Calu3 (cell line): ENCODE measurements at places on chromosomes 1 and 21. TPM values are rescaled to one million over a fixed set of nuclear protein-coding genes. Genes with fewer than 3 reads are reported as not detected.
A peak's percentile ranks its signal among the peaks of the same experiment; 100 is the strongest.

DNA sequence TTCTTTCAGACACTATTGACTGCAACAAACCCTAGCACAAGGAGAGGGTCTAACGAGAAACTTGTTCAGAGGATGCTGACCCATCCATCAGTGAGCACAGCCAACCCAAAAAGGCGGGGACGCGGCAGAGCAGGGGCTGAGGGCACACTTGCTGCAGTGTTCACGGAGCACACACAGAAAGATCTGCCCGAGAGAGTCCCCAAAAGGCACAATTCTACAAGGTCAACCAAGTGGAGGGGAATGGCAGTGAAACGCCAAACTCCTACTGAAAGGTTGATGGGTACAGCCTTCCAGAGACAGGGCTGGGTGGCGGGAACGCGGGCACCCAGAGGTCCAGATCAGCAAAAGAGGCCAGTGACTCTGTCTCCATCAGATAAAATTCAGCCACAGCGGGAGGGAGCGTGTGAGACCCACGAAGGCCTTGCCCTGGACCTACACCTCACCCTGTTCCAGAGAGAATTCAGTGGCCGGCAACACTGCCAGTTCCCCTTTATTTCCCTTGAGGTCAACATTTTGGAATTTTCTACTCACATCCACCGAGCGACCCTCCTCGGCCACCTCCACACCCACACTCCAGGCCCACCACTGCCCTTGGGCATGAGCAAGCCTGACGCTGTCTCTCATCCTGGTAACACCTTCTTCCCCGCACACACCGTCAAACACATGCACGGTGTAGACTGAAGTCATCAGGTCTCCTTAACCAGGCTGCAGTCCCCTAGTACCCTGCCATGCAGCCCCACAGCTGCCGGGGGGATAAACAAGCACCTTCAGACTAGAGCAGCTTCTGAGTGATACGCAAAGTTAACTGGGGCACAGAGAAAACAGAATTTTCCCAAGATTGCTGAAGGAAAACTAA lies 5.5 kb downstream of the GNG4 start:
- DNase-seq: no peak

The S100A3 gene
- not detected in 2 replicates for total RNA-seq

DNA sequence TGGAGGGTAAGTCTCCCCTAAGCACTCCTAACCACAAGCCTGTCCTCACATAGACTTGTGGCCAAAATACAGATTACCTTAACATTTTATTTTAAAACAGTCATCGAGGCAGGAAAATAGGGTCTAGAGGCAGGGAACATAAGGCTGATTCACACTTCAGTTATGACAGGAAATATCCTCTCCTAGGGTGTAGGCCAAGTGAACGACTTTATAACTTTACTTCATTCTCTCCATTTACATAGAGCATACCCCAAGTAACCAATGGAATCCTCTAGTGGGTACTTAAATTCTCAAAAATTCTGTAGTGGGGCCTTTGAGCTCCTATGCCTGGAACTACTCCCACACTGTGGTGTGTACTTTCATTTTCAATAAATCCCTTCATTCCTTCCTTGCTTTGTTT lies 113.0 kb downstream of the WDR3 start:
- DNase-seq: no peak

GRCh38 chr1:26017606-26018005 lies 4.0 kb upstream of the EXTL1 start:
- DNase-seq: no peak

DNA sequence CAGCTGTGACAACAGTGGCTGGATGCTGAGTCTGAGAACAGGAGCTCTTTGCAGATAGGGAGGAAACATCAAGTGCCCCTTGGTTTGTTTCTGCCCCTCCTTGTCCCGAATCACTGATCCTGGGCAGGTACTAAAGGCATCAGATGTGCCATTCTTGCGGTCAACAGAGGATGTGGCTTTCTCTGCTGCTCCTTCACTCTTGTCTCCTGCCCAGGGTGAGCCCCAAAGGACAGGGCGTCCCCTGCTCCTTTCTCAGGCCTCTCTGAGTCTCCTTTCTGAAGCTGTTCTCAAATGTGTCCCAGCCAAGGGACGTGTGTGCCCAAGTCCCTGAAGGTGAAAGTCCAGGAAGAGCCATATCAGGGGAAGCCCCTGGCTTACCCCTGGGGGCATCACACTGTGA lies 31.7 kb downstream of the SLC37A1 start:
- DNase-seq: no peak

DNA sequence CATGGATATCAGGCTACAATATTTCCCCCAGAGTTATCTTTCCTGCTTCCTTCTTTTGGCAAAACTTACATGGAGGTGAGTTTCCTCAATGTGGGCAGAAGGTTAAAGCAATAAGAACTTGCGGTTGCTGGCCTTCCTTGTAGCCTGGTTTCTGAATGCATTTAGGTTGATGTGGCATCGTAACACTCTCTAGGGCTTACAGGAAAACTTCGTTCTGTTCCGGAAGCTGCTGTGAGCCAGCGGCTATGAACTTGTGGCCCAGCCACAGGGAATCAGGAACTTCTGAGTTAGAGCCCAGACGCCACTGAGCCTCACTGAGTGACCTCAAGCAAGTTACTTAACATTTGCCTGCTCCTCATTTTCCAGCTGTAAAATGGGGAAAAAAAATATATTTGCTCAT lies 623.4 kb upstream of the ADAMTS5 start:
- DNase-seq: no peak

The FAM163A gene
- total RNA-seq: not detected in 2 replicates

GRCh38 chr1:34529935-34530859 lies 224.7 kb upstream of the GJB5 start:
- DNase-seq: no peak

DNA sequence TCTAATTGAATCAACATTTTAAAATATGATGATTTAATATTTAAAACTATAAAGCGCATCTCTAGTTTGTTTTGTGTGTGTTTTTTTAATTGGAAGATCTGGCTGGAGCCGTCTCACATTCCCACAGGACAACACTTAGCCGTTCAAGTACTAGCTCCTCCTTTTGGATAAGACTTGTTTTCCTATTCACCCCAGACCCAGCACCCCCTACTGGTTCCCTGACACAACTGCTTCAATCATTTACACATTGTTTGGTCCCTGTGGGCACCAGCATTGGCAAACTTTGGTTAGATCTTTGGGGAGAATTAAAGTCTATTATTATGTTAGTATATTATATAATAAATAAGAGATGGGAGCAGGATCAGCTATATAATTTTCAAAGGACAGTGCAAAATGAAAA lies 34.5 kb downstream of the TYW3 start:
- DNase-seq: peak; percentile 29

The RPL11 gene
- total RNA-seq: 588 and 622 TPM in 2 replicates

- no peak for DNase-seq
These were observed 43.2 kb downstream of the GDAP2 start for GRCh38 chr1:117886101-117886795.

DNA sequence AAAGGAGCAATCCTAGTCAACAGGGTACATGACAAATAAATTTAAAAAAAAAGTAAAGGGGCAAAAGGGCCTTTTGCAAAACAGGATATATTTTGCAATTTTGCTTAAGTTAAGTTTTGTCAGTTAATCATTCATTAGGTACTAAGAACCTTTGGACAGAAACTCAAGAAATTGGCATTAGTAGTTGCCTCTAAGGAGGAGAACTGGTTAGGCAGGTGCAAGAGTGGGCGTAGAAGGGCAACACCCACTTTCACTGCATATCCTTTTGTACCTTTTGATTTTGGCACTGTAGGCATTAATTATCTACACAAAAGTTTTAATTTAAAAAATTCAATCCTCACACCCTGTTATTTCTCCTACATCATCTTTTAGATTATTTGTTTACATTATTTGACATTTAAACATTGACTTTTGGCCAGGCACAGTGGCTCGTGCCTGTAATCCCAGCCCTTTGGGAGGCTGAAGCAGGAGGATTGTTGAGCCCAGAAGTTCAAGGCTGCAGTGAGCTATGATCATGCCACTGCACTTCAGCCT lies 4.3 kb downstream of the DDAH1 start:
- DNase-seq: peak; percentile 80

GRCh38 chr1:210783925-210784324 lies 350.0 kb downstream of the KCNH1 start:
- DNase-seq: no peak

GRCh38 chr1:232648316-232648715 lies 18.4 kb upstream of the SIPA1L2 start:
- DNase-seq: no peak

The LRIF1 gene
- total RNA-seq: 17.9 and 19.8 TPM in 2 replicates

- DNase-seq: no peak
These were observed 77.1 kb upstream of the IPO9 start for GRCh38 chr1:201751872-201752271.

- no peak for DNase-seq
These were observed 5.0 kb downstream of the ARMH1 start for GRCh38 chr1:44679468-44679867.

GRCh38 chr1:51313268-51313852 lies 17.0 kb downstream of the TTC39A start:
- DNase-seq: peak; percentile 48

GRCh38 chr1:55524006-55524405 lies 308.8 kb upstream of the USP24 start:
- DNase-seq: no peak

The PLXNA2 gene
- total RNA-seq: 16.2 and 21.9 TPM in 2 replicates

DNA sequence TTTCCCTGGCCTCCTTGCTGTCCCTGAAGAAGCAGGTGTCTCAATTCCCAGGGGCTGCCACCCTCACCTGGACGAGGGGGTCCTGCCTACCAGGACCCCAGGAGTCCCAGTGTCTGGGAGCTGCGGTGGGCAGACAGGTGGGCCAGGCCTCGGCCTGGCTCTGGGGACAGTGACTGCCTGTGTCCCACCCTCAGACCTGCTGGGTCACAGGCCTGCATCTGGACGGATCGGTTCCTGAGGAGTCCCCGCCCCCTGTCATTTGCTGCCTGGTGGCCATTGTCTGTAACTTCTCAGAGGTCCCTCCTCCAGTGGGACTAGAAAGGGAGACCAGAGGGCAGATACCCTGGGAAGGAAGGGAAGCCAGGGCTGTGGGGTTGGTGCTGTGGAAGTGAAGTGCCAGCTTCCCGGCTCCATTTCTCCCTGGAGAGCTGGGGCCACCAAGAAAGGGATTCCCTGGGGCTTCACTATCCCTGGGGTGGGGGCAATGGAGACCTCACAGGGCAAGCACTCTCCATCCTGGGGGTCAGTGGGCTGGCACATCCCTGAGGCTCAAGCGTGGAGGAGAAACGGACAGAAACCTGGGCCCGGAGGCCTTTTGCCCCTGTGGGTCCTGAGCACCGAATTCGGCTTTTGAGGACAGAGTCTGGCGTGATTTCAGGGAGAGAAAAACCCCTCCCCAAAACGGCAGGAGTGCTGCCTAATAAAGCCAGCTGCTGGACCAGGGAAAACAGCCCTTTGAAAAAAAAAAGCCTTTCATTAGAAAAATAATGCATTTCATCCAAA lies 157.3 kb downstream of the PEX14 start:
- DNase-seq: no peak

DNA sequence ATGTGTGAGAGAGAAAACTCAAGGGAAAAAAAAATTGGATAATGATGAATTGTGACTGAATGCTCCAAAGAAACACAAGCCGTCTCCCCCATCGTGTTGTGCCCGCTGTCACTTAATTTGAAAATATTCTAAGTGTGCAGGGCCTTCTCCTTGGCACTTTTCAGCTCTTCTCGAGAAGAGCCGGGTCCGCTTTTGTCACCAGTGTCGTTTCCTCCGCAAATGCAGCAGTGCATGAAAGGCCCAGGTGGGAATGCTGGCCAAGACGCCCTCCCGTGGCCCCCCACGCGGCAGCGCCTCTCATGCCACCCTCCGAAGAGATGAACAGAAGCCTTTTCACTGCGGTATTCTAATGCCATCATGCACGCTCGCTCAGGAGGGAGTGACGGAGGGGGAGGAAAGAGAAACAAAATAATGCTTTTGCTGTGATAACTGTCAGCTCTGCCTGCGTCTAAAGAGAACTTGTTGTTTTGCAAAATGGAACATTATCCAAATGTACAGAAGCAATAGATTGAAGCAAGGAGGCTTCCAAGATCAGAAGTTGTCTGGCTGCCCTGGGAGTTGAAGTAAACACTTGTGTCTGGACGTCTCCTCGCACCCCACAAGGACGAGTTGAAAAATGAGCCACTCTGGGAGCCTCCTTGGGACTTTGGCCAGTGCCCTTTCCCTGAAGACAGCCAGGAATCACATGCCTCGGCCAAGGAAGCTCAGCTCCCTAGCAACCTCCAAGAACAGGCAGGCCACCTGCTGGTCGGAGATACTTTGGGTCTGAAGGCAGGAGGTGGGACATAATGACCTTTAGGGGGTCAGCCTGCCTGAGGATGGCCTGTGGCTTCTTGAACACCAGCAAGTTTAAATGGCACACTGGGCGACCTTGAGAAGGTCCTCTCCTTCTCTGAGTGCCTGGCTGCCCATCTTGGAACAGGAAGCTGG lies 166.1 kb upstream of the ZC3H12A start:
- DNase-seq: no peak

DNA sequence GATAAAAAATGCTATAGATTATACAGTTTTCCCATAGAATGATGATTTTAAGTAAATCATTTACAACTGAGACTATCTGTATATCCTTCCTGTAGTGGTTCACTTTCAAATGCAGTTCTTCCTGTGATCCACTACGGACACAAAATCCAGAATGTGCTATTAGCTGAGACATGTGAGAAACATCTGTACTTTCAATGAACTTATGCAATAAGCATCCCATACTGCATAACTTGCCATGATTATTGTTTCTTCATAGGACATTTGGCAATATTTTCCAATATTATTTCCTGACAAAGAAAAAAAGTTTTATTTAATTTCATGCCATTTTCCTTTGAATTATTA lies 83.5 kb upstream of the PRDX6 start:
- DNase-seq: no peak

DNA sequence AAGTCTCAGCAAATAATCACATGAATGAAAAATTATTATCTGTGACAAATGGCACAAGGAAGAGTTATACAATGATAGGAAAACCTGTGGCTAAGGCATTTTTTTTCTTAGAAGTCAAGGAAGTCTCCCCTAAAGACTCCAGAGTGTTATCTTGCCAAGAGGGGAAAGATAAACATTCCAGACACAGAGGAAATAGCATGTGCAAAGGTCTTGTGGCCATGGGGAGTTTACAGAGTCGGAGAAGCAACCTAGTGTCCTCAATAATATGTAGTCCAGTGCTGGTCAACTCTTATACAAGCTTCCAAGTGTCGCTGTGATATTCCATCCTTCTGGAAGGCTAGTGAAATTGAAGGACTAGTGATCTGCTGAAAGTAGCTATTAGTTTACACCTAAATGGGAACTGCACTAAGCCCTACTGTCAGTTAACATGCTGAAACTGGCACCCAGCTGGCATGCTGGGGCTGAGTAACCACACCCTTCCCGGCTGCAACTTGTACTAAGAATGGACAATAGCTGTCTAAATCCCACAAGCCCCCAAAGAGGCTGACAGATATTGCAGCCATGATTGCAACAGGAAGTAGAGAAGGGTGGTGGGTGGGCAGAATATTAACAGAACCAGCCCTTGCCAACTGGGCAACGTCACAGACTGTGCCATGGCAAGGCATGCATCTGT lies 11.5 kb upstream of the ATP1B1 start:
- no peak for DNase-seq

GRCh38 chr1:68969441-68969840 lies 472.6 kb upstream of the DEPDC1 start:
- DNase-seq: no peak

The LRRC53 gene
- total RNA-seq: not detected in 2 replicates
